IPS DF 19.7 (cell line): ENCODE measurements at places on chromosomes 3 and 15.

- DNase-seq = no peak
Measured at GRCh38 chr3:113910966-113911365, 36.8 kb upstream of the ZDHHC23 start.

- DNase-seq = no peak
Measured at GRCh38 chr3:127987309-127987995, 64.8 kb upstream of the SEC61A1 start.

- no peak for DNase-seq
Measured at GRCh38 chr3:70982284-70982683, 601.2 kb downstream of the FOXP1 start.

DNA sequence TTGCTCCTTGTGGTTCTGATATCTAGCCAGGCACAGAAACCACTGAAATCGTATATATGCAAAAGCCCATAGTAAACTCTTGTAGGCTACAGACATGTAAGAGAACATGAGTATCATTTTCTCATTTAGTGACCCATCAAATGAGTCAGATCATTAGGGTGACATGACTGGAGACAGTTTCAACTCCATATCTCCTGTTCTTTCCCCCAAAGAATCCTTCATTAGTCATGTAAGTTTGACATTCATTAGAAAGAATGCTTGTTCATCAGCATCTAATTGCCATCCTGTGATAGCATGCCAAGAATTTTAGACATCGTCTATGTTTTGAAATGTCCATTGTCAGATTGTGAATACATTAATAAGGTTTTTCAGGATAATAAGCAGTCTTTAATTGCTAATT, 264.9 kb upstream of the TPM1 start:
- no peak for DNase-seq

DNA sequence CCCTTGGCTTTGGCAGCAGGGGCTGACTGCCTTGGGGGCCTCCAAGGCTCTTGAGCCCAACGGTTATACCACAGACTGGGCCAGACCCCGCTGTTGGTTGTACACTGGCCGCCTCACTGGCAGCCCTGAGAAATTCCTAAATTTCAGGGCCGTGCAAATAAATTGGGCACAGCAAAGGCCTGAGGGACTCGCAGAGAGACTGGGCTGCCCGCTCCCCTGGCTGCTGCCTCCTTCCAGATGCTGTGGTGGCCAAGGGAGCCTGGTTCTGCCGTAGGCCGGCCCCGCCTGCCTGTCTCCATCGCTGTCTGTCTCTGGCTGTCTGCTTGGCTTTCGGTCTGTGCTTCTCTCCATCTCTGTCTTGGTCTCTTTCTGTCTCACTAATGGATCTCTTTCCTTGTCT, 9.0 kb downstream of the FBLN2 start:
- no peak for DNase-seq
